GM12864 (cell line): ENCODE measurements at places on chromosomes 11 and 22.

DNA sequence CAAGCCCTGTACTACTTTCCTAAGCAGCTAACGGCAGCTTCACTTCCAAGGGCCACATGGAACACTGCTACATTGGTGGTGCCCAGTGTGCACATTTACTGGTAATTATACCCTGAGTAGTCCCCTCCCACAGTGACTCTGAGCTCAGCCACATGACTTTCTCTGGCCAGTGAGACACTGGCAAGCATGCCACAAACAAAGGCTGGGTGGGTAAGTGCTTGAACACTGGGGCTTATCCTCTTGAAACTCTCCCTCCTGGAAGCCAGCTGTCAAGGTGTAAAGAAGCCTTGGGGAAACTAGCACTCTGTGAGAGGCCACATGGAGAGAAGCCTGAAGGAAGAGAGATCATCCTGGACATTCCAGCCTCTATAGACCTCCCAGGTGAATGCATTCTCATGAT is 54.4 kb upstream of the DRD2 start:
- no peak for DNase-seq

GRCh38 chr11:74035264-74035663 is 26.4 kb upstream of the UCP3 start:
- no peak for DNase-seq

DNA sequence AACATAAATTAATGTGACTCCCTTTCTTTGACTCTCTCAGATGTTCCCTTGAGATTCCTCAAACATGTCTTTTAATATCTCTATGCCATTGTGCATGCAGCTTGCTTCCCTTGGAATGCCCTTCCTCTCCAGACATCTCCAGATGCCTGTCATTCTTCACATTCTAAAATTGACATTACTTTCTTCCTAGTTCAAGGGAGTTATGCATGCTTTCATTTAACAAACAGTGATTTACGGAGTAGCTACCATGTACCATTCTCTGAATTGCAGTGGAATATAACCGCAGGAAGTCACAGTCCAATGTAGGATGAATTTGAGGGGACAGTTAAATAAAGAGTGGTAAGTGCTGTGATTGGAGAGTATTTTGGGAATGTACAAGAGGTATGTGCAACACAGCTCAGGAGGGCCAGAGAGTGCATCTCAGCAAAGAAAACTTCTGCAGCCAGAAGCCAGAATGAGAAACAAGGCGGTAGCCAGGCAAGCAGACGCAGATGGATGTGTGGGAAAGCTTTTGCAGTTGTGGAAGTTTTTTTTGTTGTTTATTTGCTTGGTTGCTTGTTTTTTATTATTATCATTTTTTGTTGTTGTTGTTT is 18.7 kb downstream of the MMP10 start:
- DNase-seq, result no peak

DNA sequence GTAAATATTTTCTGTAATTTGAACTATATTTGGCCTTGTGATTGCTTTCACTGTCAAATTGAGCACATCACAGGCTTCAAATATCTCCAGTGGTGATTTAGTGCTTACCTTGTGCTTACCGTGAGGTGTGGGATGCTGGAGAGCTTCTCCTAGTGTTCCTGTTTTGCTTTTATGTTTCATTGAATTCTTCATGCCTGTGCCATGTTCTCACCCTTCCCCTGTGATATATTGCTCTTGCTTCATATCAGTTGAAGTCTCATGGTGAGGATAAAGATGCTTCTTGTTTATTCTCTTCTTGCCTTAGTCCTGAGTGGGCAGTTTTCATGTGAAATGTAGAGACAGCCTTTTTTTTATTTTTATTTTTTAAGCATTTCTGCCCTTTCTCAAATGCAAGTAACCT is 198.0 kb upstream of the PDGFD start:
- no peak for DNase-seq

- no peak for DNase-seq
These were observed 20.6 kb upstream of the SYT7 start for GRCh38 chr11:61601512-61601911.

DNA sequence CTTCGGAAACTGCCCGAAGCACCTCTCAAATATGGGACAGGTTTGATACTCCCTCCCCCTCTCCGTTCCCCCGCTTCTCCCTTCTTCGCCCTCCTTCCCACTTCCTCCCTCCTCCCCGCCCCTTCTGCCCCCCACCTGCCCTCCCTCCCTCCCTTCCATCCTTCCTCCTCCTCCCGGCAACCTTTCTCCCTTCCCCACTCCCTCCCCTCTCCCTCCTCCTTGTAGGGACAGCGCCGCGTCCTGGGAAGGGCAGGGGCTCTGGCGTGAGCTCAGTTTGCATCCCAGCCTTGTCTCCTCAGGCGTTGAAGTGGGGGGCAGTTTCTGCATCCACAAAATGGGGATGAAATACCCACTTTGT is 6.1 kb upstream of the NFAM1 start:
- DNase-seq, result no peak

DNA sequence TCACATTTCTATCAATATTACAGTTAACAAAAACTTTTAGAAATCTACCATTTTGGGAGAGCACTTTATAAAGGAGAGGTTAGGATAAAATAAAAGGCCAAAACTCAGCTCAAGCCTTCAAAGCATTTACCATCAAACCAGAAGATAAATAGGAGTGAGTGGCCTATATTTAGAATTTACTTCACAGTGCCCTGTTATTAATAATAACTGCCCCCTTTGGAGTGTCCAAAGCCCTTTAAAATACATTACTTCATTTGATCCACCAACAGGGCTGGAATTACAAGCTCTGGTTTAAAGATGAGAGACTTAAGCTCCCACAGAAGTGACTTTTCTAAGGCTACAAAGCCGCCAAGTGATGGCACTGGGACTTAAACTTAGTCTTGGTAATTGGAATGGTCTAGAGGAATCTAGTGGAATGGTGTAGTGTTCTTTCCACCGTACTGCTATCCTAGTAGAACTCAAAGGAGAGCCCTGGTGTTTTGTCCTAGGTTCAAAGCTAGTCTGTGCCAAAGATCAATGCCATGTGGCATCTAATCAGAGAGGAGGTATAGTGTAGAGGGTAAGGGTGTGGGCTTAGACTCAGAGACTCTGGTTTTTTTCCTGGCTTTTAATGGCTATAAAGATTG is 21.2 kb upstream of the MTMR3 start:
- no peak for DNase-seq

GRCh38 chr11:2474059-2474901 is 29.5 kb downstream of the KCNQ1 start:
- no peak for DNase-seq

DNA sequence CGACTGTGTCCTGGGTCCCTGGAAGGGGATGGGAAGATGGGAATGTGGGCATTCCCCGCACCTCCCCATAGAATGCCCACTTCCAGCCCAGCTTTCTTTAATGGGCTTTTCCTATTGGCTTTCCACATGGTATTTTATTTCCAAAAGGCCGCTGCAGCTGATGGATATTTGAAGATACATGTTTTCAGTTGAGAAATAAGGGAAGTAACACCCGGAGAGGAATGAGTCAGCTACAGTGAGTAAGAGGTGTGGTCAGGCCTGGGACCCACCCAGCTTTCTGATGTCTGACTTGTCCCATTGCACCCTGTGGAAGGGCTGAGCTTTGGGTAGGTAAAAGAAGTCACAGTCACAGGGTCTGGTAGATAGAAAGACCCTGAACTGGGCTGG is 476.9 kb downstream of the MIAT start:
- no peak for DNase-seq

DNA sequence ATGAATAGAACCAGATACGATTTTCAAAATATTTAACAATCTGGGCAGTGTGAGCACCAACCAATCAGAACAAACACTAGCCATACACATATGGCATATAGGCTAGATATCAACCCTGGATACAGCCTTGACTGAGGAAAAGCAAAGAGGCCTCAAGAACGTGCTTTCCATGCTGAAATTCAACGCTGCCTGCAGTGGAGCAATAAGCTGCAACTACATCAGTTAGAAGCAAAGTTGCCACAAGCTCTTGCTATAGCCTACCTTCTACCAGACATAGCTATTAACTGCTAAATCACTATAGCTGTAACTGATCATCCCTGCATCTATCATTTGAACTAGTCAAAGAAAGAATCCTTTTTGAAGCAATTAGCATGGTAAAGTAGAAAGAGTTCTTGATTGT is 42.5 kb downstream of the DENND5A start:
- no peak for DNase-seq

DNA sequence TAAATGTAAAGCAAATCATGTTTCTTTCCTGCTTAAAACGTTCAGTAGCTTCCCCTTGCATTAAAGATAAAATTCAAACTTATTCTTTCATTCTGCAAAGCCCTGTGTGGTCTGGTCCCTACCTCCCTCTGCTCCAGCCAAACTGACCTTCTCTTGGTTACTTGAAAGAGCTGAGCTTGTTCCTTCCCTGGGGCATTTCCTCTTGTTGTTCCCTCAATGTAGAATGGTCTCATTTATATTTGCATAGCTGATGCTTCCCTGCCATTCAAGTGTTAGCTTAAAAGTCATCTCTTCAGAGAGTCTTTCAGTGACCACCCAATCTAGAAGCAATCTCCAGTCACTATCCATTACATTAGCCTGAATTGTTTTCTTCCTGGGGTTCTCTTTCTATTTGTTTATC is 1618.5 kb upstream of the TENM4 start:
- no peak for DNase-seq

- no peak for DNase-seq
These were observed 24.1 kb downstream of the DGCR2 start for GRCh38 chr22:19098157-19098556.

- DNase-seq, result no peak
These were observed 571.2 kb downstream of the TBC1D22A start for GRCh38 chr22:47333625-47334024.

- DNase-seq, result no peak
These were observed 6.1 kb downstream of the CAPN5 start for GRCh38 chr11:77072851-77073327.

DNA sequence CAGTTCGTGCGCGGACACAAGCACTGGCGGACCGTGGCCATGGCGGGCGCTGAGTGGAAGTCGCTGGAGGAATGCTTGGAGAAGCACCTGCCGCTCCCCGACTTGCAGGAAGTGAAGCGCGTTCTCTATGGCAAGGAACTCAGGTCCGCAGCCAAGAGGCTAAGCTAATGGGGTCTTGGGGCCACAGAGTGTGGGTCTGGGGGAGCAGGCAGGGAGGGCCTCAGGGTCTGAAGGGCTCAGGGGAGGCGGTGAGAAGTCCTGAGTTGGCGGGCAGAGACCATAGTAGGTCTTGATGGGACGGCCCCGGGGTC is 188 bp downstream of the UPB1 start:
- DNase-seq, result no peak

DNA sequence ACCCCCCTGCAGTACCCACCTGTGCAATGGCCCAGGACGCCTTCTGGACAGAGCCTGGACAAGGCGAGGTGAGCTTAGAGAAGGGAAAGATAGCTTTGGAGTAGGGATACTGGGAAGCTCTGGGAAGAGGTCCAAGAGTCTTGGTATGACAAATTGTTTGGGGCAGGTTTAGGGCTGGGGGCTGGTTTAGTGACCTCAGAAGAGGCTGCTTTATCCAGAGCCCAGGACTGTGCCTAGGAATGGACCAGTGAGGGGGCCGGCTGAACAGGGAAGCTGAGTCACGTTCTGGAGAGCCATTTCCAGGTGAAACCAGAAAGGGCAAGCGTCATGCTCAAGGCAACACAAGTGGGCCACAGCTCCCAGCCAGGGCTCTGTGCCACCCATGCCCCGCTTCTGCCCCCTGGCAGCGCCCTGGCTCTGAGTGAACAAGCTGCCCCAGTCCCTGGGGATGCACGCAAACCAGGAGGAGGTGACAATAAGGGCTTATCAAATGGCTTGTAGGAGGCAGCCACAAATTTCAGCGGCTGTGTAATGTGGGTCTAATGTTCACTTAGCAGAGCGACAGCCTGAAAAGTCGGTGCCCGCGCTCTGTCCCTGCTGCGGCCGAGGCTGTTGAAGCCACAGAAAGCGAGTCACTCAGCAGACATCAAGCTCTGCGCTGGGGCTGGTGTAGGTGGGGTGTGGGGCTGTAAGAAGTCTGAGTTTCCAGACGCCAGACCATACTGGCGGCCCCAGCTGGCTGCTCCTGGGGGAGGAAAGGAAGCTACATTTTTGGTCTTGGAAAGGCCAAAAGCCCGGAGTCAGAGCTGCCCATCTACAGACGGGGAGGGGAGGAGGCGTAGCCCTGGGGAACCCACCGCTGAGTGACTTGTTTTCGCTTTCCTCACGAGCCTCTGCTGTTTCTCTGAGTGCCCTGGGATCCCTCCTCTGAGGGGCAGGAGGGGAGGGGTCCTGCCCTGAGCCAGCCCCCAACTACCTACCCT is 18.3 kb upstream of the SYT7 start:
- no peak for DNase-seq

- no peak for DNase-seq
These were observed 86.4 kb downstream of the ISX start for GRCh38 chr22:35152316-35152715.
